Ascending aorta (tissue), 2 donors: ENCODE measurements at places on chromosomes 7 and 10.
A peak's percentile ranks its signal among the peaks of the same experiment; 100 is the strongest.

GRCh38 chr7:88801046-88801445 is 5.5 kb upstream of the TEX47 start:
- no peak overlapping the region for H3K4me3 ChIP-seq
- no peaks in the 10 kb centered on the region for H3K4me1 ChIP-seq
- H3K27me3 ChIP-seq = no peaks in the 10 kb centered on the region
- no peaks in the 10 kb centered on the region for H3K36me3 ChIP-seq
- no peak for DNase-seq

- H3K4me1 ChIP-seq = no peaks in the 10 kb centered on the region
- H3K36me3 ChIP-seq = no peaks in the 10 kb centered on the region
- no peak for DNase-seq
- H3K4me3 ChIP-seq = no peak overlapping the region
- H3K27ac ChIP-seq = no peak overlapping the region
Measured at GRCh38 chr7:8149222-8149621, 112.7 kb downstream of the ICA1 start.

GRCh38 chr10:61815496-61815895 is 86.0 kb upstream of the ARID5B start:
- H3K27me3 ChIP-seq = no peaks in the 10 kb centered on the region
- H3K36me3 ChIP-seq = no peaks in the 10 kb centered on the region
- DNase-seq = no peak
- no peaks in the 10 kb centered on the region for H3K4me1 ChIP-seq
- H3K27ac ChIP-seq = no peak overlapping the region
- no peak overlapping the region for H3K4me3 ChIP-seq

DNA sequence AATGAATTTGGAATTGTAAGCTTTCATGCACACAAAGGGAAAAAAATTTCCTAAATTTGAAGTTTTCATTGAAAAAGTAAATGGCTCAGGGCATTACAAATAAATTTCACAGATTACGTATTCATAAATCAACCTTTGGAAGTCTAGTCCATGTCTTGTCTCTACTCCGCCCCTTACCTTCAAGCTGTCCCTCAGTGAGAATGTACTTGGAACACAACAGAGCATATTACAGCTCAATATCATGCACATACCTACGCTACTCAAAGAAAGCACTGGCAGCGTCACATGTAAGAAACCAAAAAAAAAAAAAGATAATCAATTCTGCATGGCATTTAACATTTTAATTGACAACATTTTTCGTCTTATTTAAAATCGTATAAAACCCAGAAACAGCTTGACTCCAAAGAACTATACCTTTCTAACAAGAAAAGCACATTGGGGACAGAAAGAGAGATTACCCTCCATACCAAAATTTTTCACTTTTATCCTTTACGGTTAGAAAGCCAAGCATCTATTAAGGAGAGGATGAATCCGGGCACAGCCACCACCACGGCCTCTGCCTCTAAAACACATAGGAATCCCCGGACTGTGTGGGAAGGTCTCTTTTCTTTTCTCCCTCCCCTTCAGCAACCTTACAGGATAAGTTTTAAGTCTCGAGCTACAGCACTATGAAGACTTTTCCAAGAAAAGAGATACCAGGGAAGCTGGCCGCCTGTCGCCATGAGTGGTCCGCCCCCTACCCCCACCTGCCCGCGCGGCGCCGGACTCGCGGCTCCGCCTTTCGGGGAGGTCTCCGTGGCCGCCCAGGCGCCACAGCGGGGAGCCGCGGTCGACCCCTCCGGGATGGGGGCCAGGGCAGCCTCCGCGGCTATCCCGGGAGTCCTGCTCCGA is 1.1 kb downstream of the JMJD1C start:
- DNase-seq = no peak
- H3K4me3 ChIP-seq = peak overlapping the region; percentile 88
- no peaks in the 10 kb centered on the region for H3K36me3 ChIP-seq
- peak overlapping the region; percentile 99 for H3K27ac ChIP-seq
- H3K27me3 ChIP-seq = no peaks in the 10 kb centered on the region

DNA sequence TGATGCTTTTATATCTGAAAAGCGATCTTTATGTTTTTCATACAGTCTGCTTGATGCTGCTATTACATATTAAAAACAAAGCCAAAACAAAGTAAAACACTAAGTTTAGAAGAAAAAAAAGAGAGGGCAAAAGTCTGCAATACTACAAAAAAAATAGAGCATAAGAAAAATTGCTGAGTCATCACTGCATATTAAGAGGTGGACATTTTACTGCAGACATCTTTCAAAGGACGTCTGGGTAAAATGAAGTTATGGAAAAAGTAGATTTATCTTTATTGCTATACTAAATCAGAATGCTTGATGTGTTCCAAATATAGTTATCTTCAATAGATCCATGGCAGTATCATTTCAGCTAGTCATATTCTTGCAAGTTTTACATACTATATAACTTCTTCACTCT is 172.0 kb downstream of the MAGI2 start:
- no peaks in the 10 kb centered on the region for H3K27me3 ChIP-seq
- no peaks in the 10 kb centered on the region for H3K36me3 ChIP-seq
- no peak for DNase-seq

DNA sequence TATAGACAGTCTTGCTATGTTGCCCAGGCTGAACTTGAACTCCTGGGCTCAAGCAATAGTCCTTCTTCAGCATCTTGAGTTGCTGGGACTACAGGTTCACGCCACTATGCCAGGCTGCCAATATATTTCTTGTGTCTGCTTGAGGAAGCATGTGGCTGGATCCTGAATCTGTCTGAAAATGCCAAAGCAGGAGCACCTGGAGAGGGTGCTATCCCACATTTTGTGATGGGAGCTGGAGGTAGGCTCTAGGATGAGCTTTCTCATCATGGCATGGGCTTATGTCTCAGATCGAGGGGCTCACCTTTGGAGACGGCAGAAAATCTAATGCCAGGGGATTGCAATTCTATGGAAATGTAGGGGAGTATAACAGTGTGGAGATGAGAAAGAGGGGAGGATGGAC is 744.2 kb downstream of the GRID1 start:
- no peak overlapping the region for H3K27ac ChIP-seq
- no peak overlapping the region for H3K4me3 ChIP-seq
- H3K36me3 ChIP-seq = no peaks in the 10 kb centered on the region
- no peaks in the 10 kb centered on the region for H3K27me3 ChIP-seq
- no peak for DNase-seq

- H3K27ac ChIP-seq = no peak overlapping the region
- DNase-seq = no peak
- H3K27me3 ChIP-seq = no peaks in the 10 kb centered on the region
- H3K4me3 ChIP-seq = no peak overlapping the region
- no peaks in the 10 kb centered on the region for H3K36me3 ChIP-seq
Measured at GRCh38 chr10:86261941-86262687, 104.5 kb downstream of the GRID1 start.

DNA sequence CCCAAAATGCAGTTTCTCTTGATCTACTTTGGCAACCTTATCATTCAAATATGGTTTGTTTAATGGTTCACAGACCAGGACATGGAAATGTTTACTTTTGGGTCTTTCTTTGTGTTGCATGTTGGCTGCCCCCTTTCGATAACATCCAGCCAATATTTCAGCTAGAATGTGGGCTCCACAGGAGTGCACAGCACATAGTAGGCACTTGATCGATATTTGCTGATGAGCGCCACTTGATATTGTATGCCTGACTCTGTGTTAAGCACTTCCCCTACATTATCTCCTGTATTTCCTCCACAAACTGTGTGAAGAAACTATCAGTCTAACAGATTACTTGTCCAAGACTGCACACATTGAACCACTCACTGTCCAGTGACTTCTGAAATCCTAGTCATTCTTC is 60.2 kb downstream of the SMURF1 start:
- no peaks in the 10 kb centered on the region for H3K36me3 ChIP-seq
- no peak for DNase-seq
- no peak overlapping the region for H3K27ac ChIP-seq
- H3K27me3 ChIP-seq = no peaks in the 10 kb centered on the region
- no peak overlapping the region for H3K4me3 ChIP-seq
